Head of caudate nucleus (tissue), 42 donors: ENCODE measurements at places on chromosomes 3 and 15.
A peak's percentile ranks its signal among the peaks of the same experiment; 100 is the strongest.

DNA sequence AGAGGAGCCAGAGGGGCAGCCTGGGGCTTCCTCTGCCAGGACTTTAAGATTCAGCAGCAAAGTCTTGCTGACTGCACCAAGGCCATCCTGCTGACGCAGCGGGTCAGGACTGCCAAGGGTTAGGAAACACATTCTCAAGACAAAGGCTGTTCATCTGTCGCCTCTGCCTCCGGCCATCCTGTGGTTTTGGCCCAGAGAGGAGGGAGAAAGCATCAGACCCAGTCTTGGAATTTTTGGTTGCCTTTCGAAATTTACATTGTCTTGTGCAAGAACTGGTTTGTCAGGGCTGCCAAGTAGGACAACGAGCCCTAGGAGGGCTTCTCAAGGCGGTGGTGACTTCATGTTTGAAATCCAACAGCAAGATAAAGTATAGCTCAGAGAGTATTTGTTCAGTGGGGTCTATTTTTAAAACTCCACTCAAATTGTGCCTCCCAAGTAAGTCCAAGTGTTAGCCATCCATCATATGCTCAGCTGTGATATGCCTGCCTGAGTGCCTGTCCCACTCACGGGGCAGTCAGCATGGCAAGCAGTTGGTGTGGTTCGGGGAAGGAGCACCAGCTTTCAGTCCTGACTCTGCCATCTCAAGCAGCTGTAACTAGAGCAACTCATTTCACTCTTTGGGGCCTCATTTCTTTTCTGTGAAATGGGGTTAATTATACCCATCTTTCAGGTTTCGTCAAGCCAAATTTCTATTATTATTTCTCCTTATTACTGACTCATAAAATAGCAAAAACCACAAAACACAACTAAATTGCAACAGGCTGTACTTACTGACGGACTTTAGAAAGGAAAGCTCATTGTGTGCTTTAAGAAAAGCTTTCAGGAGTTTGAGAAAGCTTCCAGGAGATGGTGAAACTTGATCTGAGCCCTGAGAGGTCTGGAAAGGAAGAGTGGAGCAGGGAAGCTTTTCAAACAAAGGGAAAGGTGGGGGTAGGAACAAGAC is 42.4 kb upstream of the RHO start:
- peak; percentile 37 for DNase-seq

DNA sequence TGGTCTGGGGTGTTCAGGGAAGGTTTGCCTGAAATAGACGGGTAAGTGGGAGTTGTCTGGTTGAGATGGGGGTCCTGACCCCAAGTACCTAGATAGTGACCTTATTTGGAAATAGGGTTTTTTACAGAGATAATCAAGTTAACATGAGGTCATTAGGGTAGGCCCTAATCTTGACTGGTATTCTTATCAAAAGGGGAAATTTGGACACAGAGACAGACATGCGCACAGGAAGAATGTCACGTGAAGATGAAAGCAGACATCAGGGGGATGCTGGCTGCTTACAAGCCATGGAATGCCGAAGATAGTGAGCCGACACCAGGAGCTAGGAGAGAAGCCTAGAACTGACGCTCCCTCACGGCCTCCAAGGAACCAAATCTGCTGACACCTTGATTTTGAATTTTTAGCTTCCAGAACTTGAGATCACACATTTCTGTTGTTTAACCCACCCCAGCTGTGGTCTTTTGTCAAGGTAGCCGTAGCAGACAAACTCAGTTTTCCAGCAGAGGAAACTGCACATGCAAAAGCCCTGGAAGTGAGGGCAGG is 17.1 kb downstream of the BHLHE40 start:
- no peak for DNase-seq

- no peak for DNase-seq
Measured at GRCh38 chr15:31453558-31454318, 127.1 kb downstream of the KLF13 start.

DNA sequence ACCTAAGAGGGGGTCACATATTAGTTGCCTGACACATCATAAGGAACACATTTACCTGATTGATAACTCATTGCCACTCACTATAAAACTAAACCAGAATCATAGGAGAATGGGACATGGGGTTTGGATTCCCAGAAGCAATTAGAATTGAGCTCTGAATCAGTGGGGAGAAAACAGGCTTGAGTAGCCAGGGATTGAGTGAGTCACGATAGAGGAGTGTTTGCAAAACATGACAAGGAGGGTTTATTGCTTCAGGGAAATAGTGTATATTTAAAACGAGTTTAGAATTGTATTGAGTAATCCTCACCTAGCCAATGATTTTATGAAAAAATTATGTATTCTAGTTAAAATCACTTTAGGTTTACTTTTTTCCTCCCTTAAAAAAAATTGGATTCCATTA is 101.1 kb upstream of the THRB start:
- no peak for DNase-seq

GRCh38 chr3:21447476-21448151 is 303.4 kb downstream of the ZNF385D start:
- DNase-seq = no peak

DNA sequence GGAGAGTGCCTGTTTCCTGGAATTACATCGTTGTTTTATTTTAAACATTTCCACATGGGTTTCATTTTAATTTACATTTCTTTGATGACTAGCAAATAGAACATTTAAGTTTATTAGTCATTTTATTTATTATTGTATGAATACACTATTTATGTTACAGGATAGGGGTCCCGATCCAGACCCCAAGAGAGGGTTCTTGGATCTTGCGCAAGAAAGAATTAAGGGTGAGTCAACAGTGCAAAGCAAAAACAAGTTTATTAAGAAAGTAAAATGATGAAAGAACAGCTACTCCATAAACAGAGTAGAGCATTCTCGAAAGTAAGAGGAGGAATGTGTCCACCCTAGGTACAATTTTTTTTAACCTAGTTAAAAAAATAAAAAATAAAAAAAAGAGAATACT is 539.5 kb downstream of the NAALADL2 start:
- no peak for DNase-seq

GRCh38 chr15:70025413-70026296 is 72.1 kb downstream of the TLE3 start:
- DNase-seq = no peak

DNA sequence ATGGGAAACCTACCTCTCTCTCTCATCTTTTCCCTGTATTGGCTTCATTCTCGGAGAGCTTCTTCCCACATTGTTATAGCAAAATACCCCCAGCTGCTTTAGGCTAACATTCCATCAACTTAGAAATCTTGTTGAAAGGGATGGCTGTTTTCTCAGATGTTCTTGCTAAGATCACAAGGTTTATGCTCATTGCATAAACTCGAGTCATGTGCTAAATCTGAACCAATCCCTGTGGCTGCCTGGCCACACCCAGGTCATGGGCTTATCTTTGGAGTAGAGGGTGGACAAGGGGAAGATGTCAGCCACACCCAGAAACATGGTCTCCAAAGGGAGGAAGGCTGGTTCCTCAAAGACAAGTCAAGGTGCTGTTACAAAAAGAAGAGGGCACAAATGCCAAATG is 150.6 kb upstream of the UMPS start:
- no peak for DNase-seq

DNA sequence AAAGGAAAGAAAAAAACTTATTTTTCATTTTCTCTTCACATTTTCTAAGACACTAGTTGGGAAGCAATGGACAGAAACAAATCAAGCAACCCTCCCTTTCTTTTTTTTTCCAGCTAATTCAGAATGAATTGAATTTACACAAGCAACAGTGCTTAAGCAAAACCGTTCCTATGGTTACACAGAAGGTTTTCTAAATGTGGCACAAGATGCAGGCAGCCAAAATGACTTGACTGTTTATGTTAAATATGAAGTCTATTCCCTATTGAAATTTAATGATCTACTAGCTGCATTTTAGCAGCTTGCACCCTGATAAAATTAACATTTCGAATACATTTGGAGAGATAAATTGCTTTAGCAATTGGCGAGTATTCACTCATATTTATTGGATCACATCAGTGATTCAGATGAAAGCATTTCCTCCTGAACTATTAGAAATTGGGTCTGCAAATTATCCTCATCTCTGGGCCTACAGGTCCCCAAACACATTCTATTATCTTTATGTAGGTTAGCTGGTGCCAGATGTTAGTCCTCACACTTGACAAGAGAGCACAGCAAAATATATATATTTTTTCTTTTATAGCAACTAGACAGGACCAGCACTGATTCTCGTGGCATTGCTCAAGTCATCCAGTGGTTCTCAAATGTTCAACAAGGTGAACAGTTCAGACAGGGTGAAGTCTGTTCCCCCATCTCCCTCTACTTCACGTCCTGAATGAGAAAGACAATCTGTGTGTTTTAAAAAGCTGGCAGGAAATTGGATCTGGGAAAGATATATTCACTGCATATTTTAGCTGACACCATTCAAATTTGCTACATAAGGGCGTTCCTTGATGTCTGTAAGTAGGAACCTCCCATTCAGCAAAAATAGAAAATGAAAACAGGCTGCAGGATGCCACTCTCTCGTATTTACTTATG is 463.6 kb upstream of the KCNMB2 start:
- DNase-seq = no peak

- no peak for DNase-seq
Measured at GRCh38 chr15:60704129-60704528, 225.2 kb upstream of the ICE2 start.

DNA sequence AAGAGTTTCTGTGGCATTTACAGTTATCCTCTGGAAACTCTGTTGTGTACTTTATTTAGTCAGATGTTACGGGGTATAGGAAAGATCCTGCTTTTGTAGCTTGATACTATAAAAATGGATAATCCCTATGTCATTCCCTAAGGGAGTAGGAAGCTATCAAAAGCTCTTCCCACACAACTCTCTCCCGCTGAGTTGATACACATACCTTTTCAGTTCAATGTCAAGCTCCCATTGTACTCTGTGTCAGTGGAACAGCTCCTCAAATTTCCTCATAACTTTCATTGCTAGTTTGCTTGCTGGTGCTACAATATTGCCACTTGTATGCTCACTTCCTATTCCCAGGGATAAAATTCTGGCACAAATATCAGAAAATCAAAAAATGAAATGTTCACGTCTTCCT is 893.3 kb upstream of the GBE1 start:
- peak; percentile 68 for DNase-seq

DNA sequence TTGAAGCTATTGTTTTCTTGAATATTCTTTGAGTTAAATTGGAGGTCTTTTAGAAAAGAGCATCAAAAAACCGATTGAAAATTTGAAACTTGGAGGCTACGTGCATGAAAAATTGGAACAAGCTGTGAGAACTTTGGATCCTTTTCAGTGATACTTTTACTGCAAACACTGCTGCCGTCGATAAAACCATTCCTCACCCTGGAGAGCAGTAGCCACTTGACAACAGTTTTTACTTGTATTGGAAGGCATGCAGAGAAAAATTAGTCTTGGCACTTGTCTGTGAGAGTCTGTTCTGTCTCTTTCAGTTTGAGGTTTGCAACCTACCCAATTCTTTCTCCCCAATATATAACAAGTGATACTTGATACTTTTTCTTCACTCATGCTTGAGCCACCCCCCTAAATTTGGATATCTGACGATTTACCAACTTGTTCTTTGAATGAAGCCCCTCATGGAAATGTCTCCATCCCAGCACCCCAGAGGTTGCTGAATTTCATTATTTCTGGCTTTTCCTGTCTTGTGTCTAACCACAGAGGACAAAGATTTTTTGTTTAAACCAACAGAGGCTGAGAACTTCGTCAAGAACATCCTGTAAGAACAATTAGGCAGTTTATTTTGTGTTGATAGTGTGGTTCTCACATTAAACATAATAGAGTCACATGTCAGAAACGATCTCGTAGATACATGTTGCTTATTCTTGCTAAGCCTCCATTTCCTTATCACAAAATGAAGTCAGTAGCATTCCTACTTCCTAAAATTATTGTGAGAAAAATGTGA is 307.3 kb upstream of the PLSCR5 start:
- DNase-seq = no peak

- no peak for DNase-seq
Measured at GRCh38 chr3:39146083-39146501, 7.3 kb downstream of the CSRNP1 start.

- DNase-seq = no peak
Measured at GRCh38 chr15:34739346-34739745, 15.5 kb downstream of the GJD2 start.

GRCh38 chr3:41974223-41974622 is 12.3 kb upstream of the ULK4 start:
- DNase-seq = no peak

- DNase-seq = no peak
Measured at GRCh38 chr3:145005427-145005826, 1033.8 kb downstream of the DIPK2A start.

DNA sequence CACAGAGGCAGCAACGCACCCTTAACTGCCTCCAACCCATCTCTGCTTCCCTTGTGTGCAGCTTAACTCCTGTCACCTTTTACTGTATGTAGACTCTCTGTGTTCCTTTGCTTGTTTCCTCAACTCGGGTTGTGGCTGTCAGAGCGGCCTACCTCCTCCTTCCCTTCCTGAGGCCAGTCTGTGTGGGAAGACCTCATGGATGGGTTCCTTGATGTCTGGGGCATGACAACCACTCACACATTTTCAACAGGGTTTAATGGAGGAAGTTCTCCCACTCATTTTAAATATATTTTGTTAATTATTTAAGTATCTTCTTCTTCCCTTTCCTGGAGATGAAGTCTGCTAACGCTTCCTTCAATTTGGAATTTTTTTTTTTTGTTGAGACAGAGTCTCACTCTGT is 1.8 kb upstream of the CSPG5 start:
- no peak for DNase-seq

GRCh38 chr15:61499376-61499775 is 270.3 kb upstream of the RORA start:
- DNase-seq = no peak

DNA sequence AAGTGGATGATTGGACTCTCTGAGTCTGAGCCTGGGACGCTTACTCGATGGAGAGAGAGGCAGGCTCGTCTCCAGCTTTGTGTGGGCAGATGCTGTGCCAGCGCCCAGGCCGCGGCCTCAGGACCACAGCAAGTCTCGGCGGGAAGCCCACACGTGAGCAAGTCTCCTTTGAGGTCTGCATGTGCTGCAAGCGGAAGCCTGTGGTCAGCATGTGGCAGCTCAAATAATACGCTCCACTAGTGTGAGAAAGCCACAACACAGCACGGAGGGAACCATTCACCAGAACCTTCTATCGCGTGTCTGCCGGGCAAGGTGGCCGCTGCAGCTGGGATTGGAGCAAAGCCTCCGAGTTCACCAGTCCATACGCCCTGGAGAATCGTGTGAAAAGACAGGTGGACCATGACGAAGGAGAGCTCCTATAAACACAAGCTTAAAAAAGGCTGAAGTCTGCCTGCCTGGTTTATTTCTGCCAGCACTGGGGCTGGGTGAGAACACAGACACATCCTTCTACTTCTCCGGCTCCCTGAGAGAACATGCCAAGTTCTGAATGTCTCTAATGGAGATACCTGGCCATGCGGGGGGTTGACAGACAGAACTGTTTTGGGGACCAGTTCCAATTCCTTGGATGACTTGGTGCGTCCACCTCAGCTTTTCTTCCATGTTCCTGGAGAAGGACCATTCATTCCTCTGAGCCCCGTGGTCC is 82.0 kb upstream of the LRIG1 start:
- DNase-seq = no peak
